ENCODE measurements at places on chromosomes 3 and 15.

DNA sequence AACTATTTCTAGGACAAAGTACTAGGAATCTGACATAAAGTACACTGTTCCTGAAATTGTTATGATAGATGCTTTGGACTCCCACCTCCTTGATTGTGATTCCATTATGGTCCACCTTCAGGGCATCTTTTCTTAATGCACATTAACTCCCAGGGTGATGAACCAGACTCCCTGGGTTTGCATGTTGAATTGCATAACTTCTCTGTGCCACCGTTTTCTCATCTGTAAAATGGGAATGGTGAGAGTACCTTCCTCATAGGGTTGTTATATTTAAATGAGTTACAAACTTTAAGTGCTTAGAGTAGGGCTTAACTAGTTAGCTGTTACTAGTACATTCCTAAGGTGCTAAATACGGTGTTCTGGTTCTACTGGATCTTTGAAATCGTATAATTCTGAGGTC lies 81.9 kb downstream of the CMSS1 start:
- no peak for DNase-seq

GRCh38 chr3:59128685-59129084 lies 78.9 kb upstream of the CFAP20DC start:
- no peak for DNase-seq

- DNase-seq, result peak; percentile 19
Measured at GRCh38 chr3:70716832-70717231, 404.4 kb upstream of the MDFIC2 start.

GRCh38 chr3:196666001-196666867 lies 26.7 kb downstream of the NRROS start:
- peak; percentile 82 for DNase-seq

- DNase-seq, result peak; percentile 85
Measured at GRCh38 chr3:4741404-4742307, 237.6 kb upstream of the BHLHE40 start.

DNA sequence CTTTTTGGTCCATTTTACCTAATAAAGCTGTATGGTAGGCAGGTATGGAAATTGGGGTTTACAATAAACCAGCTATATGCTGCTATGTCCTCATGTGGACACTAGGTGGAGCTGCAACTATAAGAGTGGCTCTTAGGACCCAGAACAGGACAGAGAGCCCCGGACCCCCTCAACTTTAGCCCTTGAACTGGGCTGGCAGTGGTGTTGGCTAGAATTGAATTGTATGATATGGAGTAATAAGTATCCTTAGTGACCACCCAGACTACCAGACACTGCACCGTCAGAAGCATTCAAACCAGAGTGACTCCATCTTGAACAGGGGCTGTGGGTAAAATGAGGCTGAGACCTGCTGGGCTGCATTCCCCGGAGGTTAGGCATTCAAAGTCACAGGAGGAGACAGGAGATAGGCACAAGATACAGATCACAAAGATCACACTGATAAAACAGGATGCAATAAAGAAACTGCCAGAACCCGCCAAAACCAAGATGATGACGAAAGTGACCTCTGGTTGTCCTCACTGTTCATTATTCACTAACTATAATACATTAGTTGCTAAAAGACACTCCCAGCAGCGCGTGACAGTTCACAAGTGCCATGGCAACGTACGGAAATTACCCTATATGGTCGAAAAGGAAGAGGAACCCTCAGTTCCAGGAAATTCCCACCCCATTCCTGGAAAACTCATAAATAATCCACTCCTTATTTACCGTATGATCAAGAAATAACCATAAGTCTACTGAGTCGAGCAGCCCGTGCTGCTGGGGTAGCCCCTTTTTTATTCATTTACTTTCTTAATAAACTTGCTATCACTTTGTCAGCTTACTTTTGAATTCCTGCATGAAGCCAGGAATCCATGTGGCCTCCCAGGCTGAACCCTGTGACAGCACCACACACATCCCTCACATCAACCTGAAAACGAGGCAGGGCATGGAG lies 68.7 kb upstream of the BLM start:
- peak; percentile 86 for DNase-seq

GRCh38 chr15:89462198-89462912 lies 34.0 kb downstream of the RHCG start:
- no peak for DNase-seq

DNA sequence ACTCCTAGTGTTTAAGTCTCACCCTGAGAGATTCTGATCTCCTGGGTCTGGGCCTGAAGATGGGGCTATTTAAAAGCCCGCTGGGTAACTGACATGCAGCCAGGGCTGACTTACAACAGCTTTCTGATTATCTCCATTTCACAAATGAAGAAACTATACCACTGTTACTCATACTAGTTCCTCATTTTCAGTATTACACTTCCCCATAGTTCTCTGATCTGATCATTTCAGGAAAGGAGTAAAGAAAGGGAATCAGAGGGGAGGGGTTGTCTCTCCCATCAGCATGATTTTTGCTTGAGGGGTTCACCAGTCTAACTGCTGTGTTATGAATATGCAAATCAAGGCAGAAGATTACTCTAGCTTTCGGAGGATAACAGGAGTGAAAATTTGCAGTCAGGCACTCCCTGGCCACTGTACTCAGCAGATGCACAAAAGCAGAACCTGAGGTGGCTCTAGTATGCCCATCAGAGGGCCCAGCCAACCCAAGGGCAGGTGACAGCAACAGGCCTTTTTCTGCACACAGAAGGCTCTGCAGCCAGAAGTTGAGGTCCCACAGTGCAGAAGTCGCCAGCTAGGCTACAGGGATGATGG lies 59.4 kb downstream of the DAPK2 start:
- no peak for DNase-seq

DNA sequence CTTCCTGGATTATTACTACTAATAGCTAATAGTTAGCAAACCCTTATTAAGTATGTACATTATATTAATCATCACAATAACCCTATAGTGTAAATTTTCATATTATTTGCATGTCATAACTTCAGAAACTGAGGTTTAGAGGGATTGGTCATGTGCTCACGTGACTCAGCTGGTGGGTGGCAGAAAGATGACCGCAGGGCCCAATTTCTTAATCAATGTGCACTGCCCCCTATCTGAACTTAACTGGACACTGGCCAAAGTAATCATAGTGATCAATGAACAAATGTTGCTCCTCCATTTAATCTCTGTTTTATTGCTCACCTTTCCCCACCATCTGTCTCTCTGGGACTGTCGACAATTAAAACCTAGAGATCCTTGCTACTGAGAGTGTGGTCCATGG lies 52.2 kb downstream of the PLD1 start:
- DNase-seq, result no peak

- DNase-seq, result no peak
Measured at GRCh38 chr3:197022405-197023231, 7.0 kb downstream of the MELTF start.

- no peak for DNase-seq
Measured at GRCh38 chr3:40930131-40930538, 269.2 kb upstream of the CTNNB1 start.

GRCh38 chr3:64668582-64669510 lies 19.0 kb downstream of the ADAMTS9 start:
- DNase-seq, result no peak

- DNase-seq, result no peak
Measured at GRCh38 chr15:28942046-28942445, 56.3 kb downstream of the APBA2 start.

GRCh38 chr3:50345586-50346234 lies at the start of gene ZMYND10:
Gene ZMYND10 (minus strand): TSS chr3:50345732. CDS start chr3:50345579, 153 bp downstream.
- DNase-seq, result peak; percentile 87

DNA sequence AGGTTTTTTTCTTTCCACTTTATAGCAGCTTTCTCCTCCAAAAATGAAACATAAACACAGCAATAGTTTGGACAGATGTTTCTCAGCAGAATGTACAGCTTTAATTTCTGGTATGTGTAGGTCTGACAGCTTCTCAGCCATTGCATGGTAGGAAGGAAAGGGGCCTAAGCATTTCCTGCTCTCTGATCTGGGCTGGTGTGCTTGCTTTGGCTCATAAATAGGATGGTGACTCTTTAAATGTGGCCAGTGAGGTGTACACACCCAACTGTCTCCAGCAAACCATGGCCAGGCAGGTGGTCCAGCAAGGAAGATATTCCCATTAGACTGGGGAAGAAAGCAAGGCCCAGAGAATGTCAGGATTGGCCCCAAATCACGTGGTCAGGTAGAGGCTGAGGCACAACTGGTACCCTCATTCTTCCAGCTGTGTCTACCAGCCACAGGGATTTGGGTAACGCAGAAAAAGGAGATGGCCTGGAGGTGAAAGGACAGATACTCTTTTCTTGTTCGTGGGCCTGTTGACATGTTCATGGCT lies 52.1 kb downstream of the ITGA11 start:
- no peak for DNase-seq

- DNase-seq, result no peak
Measured at GRCh38 chr3:155748611-155749365, 3.9 kb upstream of the PLCH1 start.

DNA sequence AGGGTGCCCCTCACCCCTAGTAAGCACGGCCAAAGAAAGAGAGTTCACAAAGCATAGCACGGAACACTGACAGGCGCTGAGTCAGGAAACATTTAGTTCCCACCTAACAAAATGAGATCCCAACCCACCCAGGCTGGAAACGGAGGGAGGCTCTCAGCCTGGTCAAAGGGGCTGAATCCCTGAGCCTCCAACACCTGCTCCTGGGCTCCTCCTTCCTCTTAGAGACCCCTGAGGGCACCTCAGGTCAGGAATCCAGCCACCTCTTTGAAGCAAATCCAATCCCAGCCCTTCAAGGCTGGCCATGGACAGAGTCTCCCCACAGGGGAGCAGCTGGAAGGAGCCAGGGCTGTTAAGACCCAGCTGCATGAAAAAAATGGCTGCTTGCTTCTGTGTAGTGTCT lies 154.4 kb upstream of the HES1 start:
- DNase-seq, result no peak

All from COLO829 (cell line).